Stimulated activated CD8-positive, alpha-beta memory T cell treated with anti-CD3 and anti-CD28 coated beads, Interleukin-4, amount 100 ng/mL, for 1 hour (primary cell): ENCODE measurements at places on chromosomes 16 and 17.

DNA sequence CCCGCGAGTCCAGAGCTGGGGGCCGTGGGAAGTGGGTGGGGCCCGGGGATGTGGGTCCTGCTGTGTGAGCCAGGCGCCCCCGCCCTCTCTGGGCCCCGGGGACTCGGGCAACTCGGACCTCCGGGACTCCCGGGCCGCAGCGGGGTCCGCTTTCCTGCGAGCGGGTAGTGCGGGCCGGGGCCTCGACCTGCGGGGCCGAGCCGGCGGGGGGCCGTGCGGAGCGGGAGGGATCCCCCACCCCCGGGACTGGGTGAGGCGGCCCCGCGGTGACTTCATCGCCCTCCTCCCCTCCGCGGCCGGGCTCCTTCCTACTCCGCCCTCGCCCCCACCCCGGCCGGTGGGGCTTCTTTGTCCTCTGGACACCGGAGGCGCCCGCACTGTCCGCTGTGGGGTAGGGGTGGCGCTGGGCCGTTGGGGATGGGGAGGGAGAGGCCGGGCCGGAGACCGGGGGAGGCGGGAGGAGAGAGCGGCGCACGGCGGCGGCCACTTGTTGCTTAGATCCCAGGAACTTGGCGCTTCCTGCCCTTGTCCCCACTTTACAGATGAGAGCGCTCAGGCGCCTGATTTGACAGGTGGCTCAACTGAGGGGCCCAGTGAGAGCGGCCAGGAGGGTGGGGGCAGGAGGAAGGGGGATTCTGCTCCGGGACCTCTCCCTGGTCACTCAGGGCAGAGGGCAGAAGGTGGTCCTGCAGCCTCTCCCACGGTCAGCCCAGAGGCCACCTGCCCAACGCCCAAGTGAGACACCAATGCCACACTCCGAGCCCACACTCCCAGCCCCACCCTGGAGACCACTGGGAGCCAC lies 874 bp downstream of the CMTM3 start:
- DNase-seq = no peak

GRCh38 chr16:56607109-56607618 lies 1.2 kb upstream of the MT2A start:
- DNase-seq = no peak

DNA sequence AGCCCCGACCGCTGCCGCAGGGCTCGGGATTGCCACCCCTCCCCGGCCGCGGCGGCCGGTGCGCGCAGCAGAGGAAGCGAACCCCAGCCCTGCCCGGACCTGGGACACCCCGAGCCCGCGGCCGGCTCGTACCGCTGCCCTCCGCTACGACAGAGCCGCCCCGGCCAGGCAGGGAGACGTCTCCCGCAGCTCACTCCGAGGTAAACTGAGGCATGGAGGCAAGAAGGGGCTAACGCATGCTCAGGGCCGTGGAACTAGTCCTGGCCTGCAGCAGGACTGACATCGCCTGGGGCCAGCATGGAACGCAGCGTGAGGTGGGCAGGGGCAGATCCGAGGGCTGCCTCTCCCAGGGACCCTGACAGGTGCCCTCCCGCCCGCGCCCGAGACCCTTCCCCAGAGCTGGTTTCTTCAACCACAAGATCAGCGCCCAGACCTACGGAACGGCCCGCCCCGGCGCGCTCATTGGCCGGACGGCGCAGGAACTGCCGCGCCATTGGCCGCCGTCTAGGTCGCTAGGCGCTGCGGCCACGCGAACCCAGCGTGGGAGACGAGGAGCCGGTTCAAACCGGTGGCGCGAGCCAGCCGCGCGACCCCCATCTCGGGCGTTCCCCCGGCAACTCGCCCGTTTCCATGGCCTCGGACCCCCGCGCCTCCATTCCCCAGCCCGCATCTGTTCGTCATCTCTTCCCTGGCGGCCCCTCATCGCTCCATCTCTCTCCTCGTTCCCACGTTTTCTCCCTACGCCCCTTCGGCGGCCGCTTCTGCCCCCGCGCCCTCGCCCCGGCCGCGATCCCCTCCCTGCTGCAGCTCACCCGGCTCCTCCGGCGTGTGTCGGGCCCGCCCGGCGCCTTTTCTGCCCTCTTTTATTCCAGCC lies at the start of gene SLC43A2:
TSS of gene SLC43A2 (minus strand) at position 853 of the 874 bp plus-strand sequence. CDS start 960 bp downstream, outside the sequence.
- DNase-seq = peak; percentile 54

DNA sequence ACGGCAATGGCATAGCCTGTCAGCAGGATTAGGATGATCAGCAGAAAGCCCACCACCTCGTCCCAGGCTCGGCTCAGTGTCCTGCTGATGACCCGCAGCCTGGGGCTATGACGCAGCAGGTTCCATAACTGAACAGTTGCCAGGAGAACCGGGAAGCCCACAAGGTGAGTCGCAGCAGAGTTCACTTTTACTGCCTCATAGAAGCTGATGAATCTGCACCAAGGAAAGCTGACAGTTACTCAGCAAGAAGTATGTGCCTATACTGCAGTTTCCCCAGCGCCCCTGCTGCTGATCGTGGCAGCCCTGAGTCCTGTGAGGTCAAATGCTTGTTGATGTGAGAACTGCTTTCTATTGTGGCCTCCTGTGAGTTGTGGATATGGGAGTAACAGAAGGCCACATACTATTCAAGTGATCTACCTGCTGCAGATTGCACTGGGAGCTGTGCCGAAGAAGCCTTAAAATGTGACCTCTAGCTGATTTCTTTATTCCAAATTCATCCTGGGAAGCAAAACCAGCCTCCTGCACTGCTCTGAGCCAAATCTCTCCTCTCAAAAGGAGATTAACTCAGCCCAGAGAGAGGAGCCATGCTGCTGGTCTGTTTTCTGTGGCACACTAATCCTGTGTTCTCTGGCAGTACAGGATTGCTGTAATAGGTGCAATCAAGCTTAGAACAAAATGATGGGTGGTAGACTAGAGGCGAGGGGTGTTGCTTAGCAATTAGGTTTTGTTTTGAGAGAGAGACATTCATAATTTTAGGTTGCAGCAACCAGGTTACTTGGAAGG lies 38.8 kb downstream of the IST1 start:
- DNase-seq = no peak

- no peak for DNase-seq
Measured at GRCh38 chr16:31897283-31897682, 23.7 kb downstream of the ZNF267 start.

GRCh38 chr17:58335779-58336455 lies 7.3 kb upstream of the TSPOAP1 start:
- DNase-seq = no peak

GRCh38 chr17:83149761-83150251 lies 70.4 kb downstream of the METRNL start:
- no peak for DNase-seq

GRCh38 chr17:21417921-21418320 lies 41.8 kb downstream of the KCNJ12 start:
- no peak for DNase-seq

DNA sequence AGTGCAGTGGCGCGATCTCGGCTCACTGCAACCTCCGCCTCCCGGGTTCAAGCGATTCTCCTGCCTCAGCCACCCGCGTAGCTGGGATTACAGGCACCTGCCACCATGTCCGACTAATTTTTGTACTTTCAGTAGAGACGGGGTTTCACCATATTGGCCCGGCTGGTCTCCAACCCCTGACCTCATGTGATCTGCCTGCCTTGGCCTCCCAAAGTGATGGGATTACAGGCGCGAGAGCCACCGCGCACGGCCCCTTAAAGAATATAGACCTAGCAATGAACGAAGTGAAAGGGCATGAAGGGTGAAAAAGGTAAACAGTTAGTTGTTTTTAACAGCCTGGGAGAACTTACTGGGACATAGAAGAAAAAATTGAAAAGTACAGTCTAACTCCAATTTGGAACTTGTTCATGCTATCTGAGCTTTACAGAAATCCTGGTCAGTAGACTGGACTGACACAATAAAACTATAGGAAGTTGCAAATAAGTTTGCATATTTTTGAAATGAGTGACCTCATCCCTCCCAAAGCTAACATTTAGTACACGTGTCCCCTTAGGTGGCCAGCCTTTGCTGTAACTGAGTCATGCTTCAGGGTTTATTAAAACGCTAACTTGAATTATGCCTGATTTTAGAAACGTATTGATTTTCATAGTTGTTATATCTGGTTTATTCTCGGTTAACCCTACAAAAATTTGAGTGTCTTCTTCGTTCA lies 1.8 kb downstream of the COG1 start:
- DNase-seq = no peak

DNA sequence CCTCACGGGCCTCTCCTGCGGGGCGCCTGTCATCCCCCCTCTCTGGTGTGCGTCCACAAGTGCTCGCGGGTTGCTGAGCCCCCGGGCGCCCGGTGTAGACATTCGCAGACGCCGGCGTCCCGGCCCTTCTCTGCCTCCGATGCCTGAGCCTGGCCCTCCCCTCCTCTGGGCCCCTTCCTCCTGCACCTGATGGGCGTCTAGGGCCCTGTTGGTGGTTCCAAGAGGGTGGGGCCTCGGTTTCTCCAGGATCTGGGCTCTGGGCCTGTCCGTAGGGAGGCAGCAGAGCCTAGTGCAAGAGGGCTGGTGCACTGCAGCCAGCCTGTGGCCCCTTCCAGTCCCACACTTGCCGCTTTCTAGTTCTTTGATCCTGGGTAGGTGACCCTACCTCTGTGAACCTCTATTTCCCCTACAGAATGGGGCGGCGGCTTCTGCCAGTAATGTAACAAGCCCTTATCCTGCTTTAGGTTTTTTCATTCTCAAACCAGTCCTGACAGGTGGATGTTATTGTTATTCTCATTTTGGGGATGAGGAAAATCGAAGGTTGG lies 623 bp downstream of the E4F1 start:
- no peak for DNase-seq

DNA sequence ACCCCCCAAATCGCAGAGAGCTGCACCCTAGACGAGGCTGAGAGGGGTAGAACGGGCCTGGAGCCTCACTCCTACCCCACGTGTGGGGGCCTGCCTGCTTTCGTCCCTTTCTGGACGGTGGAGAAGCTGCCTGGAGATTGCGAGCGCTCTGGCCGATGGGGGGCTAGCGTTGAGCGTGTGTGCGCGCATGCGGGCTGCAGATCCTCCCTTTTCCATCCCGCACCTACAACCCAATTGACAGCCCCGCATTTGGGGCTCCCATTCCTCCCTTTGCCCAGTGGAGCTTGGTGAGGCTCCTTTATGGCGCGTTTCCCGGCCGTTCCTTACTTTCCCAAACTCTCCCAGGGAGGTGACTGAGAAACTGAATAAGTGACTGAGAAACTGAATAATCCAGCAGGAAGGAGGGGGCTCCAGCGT lies 907 bp upstream of the ESRP2 start:
- no peak for DNase-seq

GRCh38 chr17:156946-157345 lies 19.6 kb downstream of the SCGB1C2 start:
- no peak for DNase-seq

DNA sequence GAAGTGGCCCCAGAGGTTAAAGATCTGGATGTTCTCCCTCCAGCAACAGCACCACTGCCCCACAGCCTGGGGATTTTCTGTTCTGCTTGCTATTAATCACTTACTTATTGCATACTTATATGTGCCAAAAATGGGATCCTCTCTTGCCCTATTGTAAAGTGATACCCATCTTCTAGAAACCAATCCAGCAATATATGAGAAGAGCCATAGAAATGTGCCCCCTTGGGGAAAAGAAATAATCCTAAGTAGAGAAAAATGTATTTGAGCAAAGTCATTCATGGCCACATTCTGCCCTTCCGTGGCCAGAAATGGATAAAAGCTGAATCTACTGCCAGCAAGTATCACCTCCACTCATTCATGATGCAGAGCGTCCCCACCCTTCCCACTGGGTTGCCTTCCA lies 20.9 kb downstream of the SOST start:
- no peak for DNase-seq

DNA sequence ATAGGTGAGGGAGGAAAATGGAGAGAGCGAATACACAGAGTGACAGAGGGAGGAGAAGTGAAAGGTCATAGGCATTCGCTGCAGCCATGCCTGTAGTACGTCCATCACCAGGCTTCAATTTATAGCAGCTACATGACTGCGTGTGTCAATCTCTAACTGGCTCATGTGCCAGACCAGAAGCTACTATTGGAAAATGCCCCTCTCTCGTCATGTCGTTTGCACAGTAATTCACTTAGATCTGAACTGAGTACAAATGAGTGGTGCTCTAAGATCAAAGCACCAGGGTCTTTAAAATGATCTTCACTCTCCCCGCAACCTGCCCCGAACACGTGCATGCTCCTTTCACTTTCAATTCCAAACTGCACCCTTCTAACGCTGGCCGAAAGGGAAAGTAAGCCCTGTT lies 51.3 kb downstream of the ADCY9 start:
- no peak for DNase-seq

GRCh38 chr16:71526111-71526631 lies at the start of gene CHST4:
CHST4 (plus strand) TSS chr16:71526426; CDS start chr16:71536678, 10,252 bp downstream.
- DNase-seq = no peak

- no peak for DNase-seq
Measured at GRCh38 chr16:58365623-58366022, 26.6 kb upstream of the GINS3 start.

GRCh38 chr17:82832881-82833475 lies 6.8 kb downstream of the ZNF750 start:
- no peak for DNase-seq
